ENCODE measurements at places on chromosomes 2 and 18.

DNA sequence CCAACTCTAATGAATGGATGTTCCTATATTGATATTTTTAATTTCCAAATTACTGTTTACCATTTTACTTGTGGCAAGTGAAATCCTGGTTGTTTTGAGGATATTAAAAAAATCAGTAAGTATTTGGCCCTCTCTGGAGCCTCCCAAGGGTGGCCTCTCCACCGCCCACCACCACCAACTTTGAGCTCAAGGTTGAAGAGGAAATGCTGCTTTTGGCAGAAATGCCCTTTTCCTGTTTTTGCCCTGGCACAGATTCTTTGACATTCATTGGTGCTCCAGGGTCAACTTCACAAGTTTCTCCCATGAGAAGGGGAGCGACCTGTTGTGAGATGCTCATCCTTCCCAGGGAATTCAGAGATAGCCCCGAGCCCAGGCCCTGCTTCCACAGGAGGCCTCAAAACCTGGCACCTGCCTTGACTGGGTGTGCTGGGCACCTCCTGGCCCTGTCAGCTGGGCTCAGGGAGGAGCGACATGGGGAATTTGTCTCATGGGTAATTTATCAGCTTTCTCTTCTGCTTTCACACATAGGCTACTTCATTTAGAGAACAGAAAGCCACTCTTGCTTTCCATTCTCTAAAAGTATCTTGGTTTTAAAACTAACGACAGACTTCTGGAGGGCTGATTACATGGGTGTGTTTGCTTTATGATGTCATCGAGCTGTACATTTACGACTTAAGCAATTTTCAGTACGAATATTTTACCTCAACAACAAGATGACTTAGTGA, 6.9 kb downstream of the CD8A start:
- no peak for DNase-seq

GRCh38 chr2:107811411-107811810, 15.3 kb upstream of the RGPD4 start:
- no peak for DNase-seq

- DNase-seq, result no peak
Observed at GRCh38 chr2:197560146-197560665, 44.3 kb downstream of the MOB4 start.

- DNase-seq, result no peak
Observed at GRCh38 chr2:26936855-26937254, 33.6 kb upstream of the MAPRE3 start.

- no peak for DNase-seq
Observed at GRCh38 chr2:129376426-129377077, 602.9 kb upstream of the RAB6C start.

DNA sequence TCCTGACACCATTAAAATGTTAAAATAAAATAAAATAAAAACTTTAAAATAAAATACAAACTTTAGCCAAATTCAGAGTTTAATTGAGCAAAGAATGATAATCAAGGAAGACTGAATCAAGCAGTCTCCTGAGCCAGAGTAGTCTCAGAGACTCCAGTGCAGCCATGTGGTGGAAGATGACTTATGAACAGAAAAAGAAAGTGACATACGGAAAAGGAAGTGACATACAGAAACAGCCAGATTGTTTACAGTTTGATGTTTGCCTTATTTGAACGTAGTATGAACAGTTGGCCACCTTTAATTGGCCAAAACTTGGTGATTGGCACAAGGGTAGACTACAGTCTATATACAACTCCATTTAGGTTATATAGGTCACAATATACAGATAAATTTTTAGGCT, 787.2 kb downstream of the ADCYAP1 start:
- DNase-seq, result no peak

DNA sequence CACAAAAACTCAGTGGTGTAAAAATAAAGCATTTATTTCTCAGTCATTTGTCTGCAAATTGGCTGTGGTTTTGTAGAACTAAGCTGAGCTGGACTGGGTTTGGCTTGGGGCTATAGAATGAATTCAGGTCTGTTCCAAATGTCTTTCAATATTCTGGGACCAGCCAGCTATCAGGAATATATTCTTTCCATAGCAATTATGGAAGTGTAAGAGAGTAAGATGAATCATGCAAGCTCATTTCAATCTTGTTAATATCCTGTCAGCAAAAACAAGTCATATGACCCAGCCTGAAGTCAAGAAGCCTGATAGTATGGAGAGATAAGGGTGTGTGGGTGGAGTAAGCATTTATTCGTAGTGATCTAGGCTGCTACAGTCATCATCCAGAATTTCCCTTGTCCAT, 481.0 kb upstream of the CDH2 start:
- DNase-seq, result no peak

- no peak for DNase-seq
Observed at GRCh38 chr2:38095079-38095995, 19.4 kb upstream of the CYP1B1 start.

DNA sequence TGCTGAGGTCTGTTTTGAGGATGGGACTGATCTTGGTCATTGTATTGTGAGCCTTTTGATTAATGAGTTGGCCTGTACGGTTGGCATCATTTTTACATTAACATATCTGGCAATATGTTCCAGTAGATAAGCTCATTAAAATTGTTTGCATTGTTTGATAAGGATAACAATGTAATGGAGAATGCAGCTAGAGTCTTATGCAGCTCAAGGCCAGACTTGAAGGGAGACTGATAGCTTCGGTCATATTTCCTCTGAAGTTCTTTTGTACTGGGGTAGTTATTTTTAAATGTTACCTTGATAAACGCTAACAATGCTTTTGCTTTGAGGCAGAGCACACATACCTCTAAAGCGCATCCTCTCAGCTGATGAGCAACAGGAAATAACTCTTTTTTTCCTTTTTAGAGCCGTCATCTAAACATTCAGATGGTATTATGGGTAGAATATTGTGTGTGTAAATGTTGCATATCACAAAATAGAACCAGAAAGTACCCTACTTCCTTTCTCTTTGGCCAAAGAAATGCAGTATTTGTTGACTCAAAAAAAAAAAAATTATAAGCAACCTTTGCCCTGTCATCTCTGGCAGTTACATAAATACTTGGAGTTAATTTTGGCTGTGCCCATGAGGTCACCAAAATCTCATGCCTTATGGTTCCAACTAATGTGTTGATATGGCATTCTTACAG, 1.3 kb downstream of the MAPRE2 start:
- no peak for DNase-seq

DNA sequence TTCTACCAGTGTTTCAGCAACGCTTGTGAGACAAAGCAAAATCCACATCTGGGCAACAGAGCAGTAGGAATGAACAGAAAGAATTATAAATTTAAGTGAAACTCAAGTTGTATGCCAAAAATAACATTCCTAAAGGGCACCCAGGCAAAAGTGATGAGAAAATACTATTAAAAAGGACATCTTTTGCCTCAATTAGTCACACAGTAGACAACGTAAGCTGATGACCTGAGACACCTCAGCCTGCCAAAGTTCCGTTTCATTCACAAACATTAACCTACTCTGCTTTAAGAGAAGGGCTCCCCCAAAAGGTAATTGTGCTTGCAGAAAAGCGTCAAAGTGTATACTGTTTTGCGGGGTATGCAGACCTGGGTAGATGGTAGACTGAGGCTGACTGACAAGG, 7.2 kb downstream of the HDLBP start:
- DNase-seq, result no peak

GRCh38 chr2:159584796-159585195, 31.6 kb downstream of the BAZ2B start:
- no peak for DNase-seq

DNA sequence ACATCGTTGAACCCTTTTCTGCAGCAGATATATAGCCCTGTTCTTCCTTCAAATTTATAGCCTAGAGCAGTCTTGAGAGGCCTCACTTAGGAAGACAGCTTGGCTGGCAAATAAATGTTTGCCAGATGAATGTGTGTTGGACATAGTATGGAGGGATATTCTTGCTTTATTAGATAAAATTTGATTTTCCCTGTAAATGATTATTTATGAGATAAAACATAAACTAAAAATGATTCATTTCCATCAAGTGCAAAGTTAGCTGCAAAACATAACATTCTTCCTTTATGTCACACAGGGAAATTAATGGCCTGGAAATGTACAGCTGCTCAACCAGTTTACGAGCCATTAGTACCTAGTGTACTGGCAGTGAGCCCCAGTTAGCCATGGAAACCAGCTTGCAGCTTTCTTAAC, 82.5 kb downstream of the LIMS1 start:
- DNase-seq, result no peak
